RPMI7951 (cell line): ENCODE measurements at places on chromosomes 7 and 10. TPM values are rescaled to one million over a fixed set of nuclear protein-coding genes. Genes with fewer than 3 reads are reported as not detected.

TLX1 gene
- not detected in 2 replicates for total RNA-seq

KCP gene
- under 0.01 TPM in 1 of 2 replicates, not detected in the other for total RNA-seq

GPER1 gene
- 0.39 and 0.84 TPM in 2 replicates for total RNA-seq

PROSER2 gene
- 0.84 and 1.6 TPM in 2 replicates for total RNA-seq

OR2A1 gene
- total RNA-seq = 0.20 and 1.7 TPM in 2 replicates

ZC3HAV1L gene
- 11.4 and 15.8 TPM in 2 replicates for total RNA-seq

AKR1B15 gene
- total RNA-seq = 1.4 and 2.6 TPM in 2 replicates

NPFFR1 gene
- total RNA-seq = not detected in 2 replicates

PILRA gene
- not detected in 2 replicates for total RNA-seq

COL17A1 gene
- total RNA-seq = 2.0 and 2.6 TPM in 2 replicates

ZMYND11 gene
- 55.4 and 65.5 TPM in 2 replicates for total RNA-seq

FAM13C gene
- 3.4 and 4.1 TPM in 2 replicates for total RNA-seq

HMX2 gene
- total RNA-seq = 0.10 TPM in 1 of 2 replicates, not detected in the other

ADAP1 gene
- total RNA-seq = 1.6 and 1.8 TPM in 2 replicates

HOXA5 gene
- 4.7 and 5.6 TPM in 2 replicates for total RNA-seq

KAZALD1 gene
- total RNA-seq = 8.1 and 11.4 TPM in 2 replicates

SLC13A1 gene
- total RNA-seq = not detected in 2 replicates
